ENCODE measurements at places on chromosomes 3 and 15.
A peak's percentile ranks its signal among the peaks of the same experiment; 100 is the strongest.

DNA sequence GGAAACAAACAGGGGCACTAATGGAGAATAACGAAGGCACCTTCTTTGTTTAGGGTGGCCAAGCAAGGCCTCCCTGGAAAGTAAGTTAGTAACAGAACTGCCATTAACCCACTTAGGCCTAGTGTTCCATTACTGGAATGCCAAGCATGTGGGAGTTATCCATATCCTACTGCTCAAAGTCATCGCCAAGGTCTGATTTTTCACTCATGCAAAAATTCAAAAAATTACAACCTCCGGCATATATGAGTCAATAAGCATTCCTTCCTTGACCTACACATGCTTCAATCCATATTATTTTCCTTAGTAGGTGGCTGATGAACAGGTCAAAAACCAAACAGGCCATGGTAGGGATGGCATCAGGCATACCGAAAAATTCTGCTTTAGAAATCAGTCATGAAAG is 1097.2 kb downstream of the FHIT start:
- no peak for DNase-seq

GRCh38 chr3:126050050-126050392 is 33.9 kb downstream of the SLC41A3 start:
- no peak for DNase-seq

DNA sequence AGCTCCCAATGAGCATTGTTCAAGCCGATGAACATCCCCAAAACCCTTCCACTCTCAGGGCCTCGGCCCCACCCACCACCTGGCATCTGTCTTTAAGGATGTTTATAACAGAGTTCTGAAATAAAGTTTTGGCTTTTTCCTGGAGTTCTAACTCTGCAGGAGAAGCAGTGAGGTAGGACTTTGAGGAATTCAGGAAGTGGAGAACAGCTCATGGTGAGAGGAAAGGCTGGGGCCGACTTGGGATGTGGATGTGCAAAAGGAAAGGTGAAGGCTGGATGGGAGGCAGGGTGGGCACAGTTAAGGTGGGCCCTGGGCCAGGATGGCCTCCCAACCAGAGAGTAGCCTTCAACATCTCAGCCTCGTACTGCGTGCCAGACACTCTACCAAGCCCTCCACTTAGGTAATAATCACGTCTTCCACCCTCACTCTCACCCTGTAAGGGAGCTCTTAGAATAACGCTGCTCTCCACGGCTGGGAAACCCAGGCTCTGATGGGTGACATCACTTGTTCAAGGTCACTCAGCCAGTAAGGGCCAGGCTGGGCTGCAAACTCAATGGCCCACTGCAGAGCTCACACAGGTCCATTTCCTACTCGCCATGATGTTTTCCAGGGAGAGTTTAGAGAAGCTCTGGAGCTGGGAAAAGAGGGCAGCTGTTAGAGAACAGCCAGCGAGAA is 28.5 kb downstream of the LIPC start:
- no peak for DNase-seq

- DNase-seq = no peak
These were observed 198.8 kb upstream of the CTNNB1 start for GRCh38 chr3:41000471-41000870.

DNA sequence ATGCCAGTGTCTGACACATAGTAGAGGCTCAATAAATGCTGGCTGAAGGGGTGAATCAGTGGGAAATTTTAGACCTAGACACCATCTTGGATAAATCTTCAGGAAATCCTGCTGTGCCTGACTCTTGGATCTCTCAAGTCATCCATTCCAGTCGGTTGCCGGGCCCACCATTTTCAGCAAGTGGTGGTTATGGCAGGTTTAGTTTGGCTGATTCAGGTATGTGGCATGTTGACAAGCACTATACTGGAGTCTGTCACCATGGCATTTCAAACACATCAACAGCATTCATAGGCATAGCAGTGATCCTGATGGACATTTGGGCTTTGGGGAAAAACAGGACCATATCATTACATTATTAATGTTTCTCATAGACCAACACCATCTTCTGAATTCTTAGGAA is 25.7 kb upstream of the APH1B start:
- no peak for DNase-seq

- peak; percentile 83 for DNase-seq
These were observed 63.7 kb downstream of the SLC30A4 start for GRCh38 chr15:45458746-45459403.

- DNase-seq = no peak
These were observed 67.0 kb downstream of the CLDN11 start for GRCh38 chr3:170485696-170486095.

DNA sequence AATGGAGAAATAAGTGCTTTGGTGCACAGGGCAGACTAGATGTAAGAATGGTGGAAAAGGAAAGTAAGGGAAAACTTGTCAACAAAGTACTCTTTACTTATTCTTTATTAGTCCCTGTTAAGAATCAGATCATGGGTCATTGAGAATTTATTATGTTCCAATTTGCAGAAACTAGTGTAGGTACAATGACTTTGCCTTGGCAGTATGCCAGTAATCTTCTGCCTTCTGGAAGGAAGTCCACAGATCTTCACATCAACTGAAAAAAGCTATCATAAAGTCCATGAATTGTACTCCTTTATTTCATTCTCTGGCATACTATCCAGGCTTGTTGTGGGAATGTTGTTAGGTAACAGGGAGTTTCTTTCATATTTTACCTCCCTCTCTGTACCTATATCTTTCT is 88.2 kb upstream of the FLNB start:
- no peak for DNase-seq

DNA sequence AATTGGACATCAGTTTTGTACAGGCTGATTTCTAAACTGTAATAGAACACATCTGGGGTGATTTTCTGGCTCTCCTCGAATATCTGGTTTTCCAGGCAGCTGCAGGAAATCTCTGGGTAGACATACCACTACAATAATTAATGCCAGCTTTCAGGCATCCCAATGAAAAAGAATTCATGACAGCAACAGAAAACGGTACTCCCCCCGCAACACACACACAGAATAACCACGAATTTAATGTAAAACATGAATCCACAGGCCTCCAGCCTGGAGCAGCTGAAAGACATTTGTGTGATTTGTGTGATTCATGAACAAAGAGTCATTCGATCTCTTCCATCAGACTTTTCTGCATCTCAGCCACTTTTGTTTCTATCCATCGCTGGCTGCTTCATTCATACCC is 262.2 kb downstream of the MAGI1 start:
- no peak for DNase-seq

DNA sequence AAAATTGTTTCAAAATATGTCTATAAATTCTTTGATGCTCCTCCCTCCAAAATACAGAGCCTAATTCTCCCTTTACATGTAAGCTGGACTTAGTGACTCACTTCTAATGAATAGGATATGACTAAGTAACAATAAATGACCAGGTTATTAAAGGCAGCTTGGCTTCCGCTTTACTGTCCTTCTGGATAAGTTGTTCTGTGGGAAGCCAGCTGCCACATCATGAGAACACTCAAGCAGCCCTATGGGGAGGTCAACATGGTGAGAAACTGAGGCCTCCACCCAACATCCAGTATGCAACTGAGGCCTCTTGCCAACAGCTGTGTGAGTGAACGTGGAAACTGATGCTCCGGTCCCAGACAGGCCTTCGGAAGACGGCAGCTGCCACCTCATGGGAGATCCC is 247.3 kb upstream of the CHRM5 start:
- no peak for DNase-seq

DNA sequence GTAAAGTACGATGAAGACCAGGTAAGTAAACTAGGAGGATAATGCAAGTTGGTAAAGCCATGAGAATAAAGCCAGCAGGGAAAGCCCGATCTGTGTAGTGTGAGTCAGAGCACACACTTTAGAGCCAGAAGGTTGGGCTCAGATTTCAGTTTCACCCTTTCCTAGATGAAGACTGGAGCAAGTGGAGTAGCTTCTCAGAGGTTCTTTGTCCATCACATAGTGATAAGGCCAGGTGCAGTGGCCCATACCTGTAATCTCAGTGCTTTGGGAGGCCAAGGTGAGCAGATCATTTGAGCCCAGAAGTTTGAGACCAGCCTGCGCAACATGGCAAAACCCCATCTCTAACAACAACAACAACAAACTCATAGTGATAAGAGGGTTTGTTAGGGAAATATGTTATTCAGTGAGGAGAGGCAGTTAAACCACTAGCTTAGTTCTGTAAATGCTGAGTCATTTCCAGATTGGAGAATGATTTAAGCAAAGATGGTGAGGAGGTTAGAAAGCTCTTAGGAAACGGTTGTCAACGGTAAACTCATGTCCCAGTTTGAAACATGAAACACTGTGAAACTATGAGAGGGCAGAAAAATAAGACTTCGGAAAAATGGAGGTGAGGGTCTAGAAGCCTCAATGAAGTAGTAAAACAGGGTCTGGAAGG is 39.0 kb downstream of the IL12A start:
- DNase-seq = no peak

DNA sequence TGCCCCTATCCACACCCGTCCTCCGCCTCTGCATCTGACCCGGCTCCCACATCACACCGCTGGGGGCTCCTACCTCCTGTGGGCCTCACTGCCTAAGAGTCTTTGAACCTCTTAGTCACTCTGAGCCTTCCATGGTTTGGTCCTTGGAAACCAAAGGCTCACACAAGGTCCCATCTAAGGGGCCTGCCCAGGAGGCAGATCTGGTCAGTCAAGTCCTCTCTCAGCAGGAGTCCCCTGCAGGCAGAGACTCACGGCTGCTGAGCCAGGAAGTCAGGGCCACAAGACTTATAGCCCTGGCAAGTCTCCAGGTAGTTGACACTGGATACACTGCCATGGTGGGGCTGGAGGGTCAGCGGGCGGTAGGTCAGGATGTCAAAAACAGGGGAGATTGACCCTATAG is 31.2 kb upstream of the ALDH1L1 start:
- DNase-seq = no peak

GRCh38 chr3:159234306-159234705 is 432.5 kb downstream of the MFSD1 start:
- no peak for DNase-seq

DNA sequence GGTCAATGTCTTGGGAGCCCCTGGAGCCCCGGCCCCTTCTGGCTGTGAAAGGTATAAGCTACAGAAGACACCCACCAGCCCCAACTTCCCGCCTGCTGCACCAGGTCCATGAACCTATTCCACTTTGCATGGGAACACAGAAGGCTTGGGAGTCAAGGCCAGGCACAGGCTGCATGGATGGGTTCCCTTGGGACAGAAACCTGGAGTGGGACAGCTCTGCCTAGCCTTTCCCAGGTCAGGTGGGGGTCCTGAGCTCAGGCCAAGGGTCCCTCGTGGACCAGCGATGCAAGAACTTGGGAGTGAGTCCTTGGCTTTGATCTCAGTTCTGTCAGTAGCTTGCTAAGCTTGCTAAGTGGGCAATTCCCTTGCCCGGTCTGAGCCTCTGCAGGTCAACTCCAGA is 25.0 kb downstream of the TKT start:
- DNase-seq = no peak

DNA sequence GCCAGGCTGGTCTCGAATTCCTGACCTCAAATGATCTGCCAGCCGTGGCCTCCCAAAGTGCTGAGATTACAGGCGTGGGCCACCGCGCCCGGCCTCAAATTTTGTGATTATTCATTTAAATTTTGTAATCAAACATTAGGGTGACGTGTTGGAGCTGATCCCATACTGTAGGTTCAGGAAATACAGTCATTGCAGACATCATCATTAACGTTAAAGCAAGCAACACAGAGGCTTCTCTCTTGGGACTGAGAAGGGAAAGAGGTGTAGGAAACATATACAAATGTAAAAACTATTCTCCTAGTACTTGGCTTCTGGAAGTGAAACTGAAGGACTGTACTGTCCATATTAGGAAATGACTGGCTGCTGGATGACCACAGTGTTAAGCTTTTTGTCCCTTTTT is 11.1 kb upstream of the ARID3B start:
- DNase-seq = no peak

GRCh38 chr3:189805375-189806067 is 174.3 kb downstream of the TP63 start:
- DNase-seq = no peak

GRCh38 chr15:31261266-31262142 is 65.1 kb upstream of the KLF13 start:
- no peak for DNase-seq

GRCh38 chr3:61783993-61784718 is 222.8 kb downstream of the PTPRG start:
- DNase-seq = no peak

DNA sequence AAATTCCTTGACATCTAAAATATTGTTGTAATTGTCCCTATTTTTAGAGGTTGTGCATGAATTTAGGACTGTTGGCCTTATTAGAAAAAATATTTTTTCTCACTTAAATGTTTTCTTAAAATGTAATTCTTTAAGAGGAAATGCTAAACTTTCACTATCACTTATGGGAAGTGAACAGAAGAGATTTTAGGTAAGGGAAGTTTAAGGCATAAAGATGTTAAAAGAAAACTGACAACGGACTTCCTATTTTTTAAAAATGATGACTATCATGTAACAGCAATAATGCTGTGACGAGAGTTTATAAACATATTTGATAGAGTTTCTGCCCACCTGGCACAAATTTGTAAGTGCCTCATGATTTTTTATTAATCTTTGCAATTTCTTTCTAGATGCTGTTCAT is 3.1 kb downstream of the C3orf38 start:
- DNase-seq = no peak

- no peak for DNase-seq
These were observed 129.2 kb upstream of the LRIG1 start for GRCh38 chr3:66629982-66630368.

DNA sequence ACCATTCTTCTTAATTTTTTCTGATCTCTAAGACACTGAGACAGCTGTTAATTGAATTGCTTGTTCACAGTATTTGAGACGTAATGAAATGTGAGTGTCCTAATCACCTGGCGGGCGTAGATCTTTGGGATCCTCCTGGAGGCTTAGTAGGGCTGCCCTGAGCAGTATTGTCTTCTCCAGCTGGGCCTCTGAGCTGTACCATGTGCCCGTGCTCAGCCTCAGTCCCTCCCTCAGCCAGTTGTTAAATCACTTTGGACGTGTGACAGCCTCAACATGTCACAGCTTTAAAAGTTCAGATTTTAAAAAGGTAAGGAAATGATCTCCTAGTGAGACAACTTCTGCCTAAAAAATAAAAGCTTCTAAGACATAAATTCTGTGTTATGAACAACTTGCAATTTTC is 35.5 kb downstream of the IGF1R start:
- no peak for DNase-seq

DNA sequence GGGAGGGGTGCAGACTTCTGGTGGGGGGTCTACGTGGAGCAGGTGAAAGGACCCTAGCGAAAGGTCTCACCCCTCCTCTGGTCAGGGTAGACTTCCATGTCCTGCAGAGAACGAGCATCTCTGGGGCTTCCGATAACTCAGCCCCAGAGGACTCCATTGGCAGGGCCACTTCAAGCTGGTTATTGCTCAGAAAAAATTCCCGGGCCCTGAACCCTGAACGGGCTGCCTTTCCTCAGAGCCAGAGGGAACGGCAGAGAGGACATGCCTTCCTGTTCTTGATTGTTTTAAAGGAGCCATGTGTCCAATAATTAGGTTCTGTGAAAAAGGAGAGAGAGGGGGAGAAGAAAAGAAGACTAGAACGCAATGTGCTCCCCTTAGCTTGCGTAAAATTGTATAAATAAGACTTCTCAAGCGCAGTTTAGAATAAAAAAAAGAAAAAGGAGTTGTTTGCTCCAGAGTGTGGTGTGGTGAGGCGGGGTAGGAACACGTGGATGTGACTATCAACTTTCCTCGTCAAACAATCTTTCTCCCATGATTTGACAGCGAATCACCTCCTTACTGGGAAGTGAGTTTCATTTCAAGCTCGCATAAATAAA is 193.4 kb upstream of the UBE2E1 start:
- no peak for DNase-seq

Measured in stimulated activated CD8-positive, alpha-beta memory T cell treated with anti-CD3 and anti-CD28 coated beads, Interleukin-7, amount 100 ng/mL, for 1 hour (primary cell).